Astrocyte (in vitro differentiated cells and primary cell): ENCODE measurements at places on chromosomes 4 and X.

- DNase-seq, result no peak
Observed at GRCh38 chr4:75189711-75190335, 256.9 kb downstream of the PARM1 start.

- DNase-seq, result no peak
Observed at GRCh38 chrX:102155806-102156179, at the start of gene BEX5. Gene BEX5 (minus strand): TSS chrX:102155977. CDS start chrX:102154265, 1,712 bp downstream.

DNA sequence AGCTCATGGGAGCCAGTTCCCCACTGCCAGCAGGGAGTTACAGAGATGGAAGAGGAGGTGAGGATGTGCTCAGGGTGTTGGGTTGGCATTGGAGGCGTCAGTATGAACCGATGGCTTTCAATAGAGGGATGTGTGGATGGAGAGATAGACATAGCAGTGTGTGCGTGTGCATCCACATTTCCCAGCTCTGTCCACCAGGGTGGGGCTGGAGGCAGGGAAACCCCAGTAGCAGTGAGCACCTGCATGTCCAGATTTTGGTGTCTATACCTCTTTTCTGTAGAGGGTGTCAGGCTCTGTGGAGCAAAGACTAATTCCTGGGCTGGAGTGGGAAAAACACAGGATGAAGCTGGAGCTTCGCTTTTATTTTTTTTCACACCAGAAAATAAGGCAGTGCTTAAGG is 37.2 kb upstream of the HGFAC start:
- DNase-seq, result no peak

GRCh38 chr4:3834663-3835521 is 68.7 kb downstream of the ADRA2C start:
- DNase-seq, result no peak

DNA sequence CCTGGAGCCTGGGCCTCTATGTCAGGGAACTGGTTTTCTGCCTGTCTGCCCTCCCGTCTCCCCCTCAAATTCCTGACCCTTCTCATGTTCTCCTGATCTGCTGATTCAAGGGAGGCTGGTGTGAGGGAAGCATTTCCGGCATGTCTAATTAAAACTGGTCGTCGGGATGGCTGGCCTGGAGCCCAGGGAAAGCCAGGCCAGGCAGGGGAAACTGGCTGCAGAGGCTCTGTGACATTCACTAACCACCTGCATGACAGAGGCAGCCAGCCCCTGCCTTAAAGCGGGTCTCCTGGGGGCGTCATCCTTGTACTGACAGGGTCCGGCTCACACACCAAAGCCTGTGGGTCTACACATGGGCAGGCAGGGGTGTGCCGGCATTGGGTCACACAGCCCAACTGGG is 35.2 kb downstream of the ABLIM2 start:
- DNase-seq, result peak; percentile 24

- no peak for DNase-seq
Observed at GRCh38 chr4:185651137-185651677, 115.9 kb upstream of the PDLIM3 start.

DNA sequence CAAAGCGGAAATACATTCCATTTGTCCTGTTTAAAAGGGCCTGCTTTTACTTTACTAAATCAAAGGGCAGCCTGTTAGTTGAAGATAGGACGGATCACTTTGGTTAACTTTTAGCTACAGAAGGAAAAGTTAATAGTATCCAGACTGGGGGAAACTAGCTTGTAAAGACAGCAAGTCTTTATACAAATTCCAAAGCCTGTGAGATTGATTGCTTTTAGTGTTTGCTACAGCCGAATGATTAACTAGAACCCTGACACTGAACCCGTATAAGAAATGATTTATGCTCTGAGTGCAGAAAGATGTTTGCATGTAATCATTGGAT is 93.4 kb downstream of the FRAS1 start:
- DNase-seq, result no peak

DNA sequence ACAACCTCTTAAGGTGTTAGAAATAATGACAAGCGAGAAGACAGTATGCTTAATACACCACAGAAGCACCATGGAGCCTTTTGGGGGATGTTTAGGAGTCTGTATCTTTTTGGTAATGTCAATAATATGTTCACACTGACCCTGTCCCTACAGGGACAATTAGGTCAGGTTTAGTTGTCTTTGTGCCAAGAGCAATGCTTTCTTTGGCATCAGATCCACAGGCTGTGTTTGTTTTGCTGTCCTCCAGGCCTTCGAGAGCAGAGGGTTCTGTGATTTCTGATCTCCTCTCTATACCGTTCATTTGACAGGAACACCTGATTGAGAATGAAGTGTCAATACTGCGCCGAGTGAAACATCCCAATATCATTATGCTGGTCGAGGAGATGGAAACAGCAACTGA is 153.8 kb downstream of the DCLK2 start:
- DNase-seq, result no peak

- peak; percentile 46 for DNase-seq
Observed at GRCh38 chrX:68045008-68045577, 388.2 kb downstream of the OPHN1 start.

DNA sequence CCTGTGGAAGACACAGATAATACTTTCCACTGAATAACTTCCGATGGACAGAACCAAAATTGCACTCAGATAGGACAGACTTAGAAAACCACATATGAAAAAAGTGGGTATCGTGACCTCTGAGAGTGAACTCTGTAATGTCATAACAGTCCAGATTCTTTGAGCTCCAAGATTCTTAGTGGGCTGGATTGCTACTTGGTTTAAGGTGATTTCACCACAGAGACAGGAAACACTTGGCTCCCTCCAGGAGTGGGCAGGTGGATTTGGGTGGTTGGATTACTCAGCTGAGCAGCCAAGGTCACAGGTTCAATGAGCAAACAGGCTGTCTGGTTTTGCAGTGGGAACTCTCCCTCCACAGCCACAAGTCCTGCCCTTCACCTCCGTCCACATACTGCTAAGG is 126.0 kb downstream of the AFAP1 start:
- DNase-seq, result peak; percentile 97

DNA sequence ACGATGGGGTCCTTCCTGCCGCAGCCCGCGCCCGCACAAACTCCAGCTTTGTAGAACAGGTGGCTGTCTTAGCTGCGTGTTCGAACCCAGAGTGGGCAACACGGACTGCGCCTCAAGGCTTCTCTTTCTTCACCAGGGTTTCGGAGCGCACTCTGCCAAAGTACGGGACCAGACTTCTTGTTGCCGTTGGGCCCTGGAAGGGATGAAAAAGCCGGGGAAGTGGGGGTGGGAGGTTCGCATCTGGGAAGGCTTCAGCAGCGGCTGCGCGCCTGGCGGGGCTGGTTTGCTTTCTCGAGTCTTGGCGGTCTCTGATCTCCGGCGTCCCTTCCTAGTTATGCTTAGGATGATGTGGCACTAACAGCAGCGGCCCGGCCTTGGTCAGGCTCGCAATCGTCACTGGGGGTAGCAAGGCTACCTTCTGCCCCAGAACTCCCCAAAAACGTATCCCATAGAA is 673 bp downstream of the PARM1 start:
- no peak for DNase-seq

DNA sequence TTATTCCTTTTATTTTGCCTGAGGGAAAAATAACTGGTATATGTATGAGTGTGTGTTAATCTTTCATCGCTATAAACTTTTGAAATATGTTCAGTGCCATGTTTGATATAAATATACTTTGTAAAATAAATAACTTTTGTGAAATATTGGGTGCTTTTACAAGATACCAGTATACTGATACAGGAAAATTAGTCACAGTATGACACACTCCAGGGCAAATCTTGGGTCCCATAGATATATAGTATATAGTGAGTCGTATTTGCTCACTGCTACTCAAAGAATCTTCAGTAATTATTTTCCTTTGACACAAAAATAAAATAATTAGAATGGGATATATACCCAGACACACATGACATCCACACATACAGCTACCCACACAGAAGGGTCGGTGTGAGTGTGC is 472.3 kb downstream of the GRID2 start:
- no peak for DNase-seq

- no peak for DNase-seq
Observed at GRCh38 chr4:48248559-48248953, 21.1 kb downstream of the TEC start.

- DNase-seq, result peak; percentile 66
Observed at GRCh38 chr4:78056265-78057129, 626 bp upstream of the FRAS1 start.

DNA sequence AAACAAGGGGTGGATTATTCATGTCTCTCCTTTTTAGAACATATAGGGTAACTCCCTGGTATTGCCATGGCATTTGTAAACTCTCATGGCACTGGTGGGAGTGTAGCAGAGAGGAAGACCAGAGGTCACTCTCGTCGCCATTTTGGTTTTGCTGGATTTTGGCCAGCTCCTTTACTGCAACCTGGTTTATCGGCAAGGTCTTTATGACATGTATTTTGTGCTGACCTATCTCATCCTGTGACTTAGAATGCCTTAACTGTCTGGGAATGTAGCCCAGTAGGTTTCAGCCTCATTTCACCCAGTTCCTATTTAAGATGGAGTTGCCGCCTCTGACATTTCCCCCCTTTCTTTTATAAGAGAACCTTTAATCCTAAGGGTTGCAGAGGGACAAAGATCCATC is 45.8 kb downstream of the MGST2 start:
- DNase-seq, result peak; percentile 82

DNA sequence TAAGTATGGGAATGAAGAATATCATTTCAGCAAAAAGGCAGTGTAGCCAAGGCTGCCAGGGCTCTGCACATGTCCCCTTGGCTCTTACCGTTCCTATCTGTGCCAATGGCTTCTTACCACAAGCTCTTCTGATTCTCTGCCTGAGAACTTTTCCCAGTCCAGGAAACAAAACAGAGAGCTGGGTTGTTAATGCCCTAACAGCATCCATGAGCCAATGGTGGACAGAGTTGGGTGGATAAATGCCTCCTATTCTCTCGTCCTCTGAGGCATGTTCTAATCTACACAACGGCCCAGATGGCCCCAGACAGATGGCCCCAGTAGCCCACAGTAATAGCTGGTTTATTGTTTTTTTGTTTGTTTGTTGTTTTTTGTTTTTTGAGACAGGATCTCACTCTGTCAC is 28.0 kb downstream of the SCD5 start:
- no peak for DNase-seq

GRCh38 chr4:121216461-121216860 is 52.3 kb upstream of the TNIP3 start:
- DNase-seq, result no peak

GRCh38 chr4:75698162-75698962 is 25.2 kb upstream of the G3BP2 start:
- no peak for DNase-seq

GRCh38 chrX:120604361-120604782 is 471 bp downstream of the MCTS1 start:
- DNase-seq, result peak; percentile 33

GRCh38 chrX:51614353-51615012 is 4.2 kb downstream of the CENPVL3 start:
- peak; percentile 35 for DNase-seq

DNA sequence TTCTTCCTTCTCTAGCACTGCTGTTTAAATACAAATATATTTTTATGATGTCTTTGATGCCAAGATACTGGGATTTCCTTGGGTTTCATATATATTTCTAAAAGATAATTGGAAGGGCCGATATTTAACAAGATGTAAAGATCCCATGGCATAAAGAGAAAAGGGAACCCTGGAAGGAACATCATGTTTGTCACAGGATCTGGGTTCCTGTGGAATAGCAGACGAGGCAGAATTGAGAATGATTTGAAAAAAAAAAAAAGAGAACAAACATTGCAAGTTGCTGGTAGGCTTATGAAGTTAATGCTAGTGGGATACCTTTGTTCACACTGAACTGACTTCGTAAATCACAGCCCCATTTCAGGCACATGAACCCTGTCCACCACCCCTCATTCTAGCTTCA is 33.6 kb downstream of the RASSF6 start:
- DNase-seq, result no peak

GRCh38 chr4:7892212-7893019 is 47.2 kb downstream of the AFAP1 start:
- peak; percentile 95 for DNase-seq

DNA sequence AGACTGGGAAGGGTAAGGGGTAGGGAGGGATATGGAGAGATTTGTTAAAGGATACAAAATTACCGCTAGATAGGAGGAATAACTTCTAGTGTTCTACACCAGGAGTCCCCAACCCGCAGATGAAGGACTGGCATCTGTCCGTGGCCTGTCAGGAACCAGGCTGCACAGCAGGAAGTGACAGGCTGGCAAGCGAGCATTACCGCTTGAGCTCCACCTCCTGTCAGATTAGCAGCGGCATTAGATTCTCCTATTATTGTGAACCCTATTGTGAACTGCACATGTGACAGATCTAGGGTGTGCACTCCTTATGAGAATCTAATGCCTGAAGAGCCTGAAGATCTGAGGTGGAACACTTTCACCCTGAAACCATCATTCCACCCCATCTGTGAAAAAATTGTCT is 27.9 kb upstream of the BBS7 start:
- DNase-seq, result no peak

DNA sequence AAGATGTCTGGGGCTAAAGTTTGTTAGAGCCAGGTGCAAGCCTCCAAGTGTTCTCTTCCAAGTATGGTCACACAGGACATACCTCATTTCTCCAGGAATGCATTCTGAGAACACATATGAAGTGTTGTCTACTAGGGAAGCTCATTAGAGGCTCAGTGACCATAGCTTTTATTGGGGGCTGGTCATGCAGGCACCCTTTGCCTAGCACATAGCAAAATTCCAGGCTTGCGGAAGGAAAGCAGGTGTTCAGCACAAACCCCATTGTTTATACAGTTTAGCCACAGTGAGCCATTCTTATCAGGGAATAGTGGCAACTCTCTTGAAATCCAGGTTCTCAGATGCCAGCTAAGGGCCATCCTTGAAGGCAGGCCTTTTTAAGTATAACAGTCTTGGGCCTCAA is 339.4 kb upstream of the ZCCHC13 start:
- DNase-seq, result peak; percentile 27

DNA sequence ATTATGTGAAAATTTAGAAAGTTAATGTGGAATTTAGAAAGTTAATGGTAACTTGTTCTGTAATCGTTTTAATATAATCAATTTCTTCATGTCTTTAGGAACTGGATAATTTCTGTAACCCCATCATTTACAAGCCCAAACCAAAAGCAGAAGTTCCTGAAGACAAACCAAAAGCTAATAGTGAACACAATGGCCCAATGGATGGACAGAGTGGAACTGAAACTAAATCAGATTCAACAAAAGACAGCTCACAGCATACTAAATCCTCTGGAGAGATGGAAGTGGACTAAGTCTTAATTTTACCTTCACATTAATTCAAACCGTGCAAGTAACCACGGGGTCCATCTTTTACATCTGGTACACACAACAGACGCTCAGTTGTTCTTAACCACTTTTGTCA is 48.1 kb upstream of the PLK4 start:
- no peak for DNase-seq

DNA sequence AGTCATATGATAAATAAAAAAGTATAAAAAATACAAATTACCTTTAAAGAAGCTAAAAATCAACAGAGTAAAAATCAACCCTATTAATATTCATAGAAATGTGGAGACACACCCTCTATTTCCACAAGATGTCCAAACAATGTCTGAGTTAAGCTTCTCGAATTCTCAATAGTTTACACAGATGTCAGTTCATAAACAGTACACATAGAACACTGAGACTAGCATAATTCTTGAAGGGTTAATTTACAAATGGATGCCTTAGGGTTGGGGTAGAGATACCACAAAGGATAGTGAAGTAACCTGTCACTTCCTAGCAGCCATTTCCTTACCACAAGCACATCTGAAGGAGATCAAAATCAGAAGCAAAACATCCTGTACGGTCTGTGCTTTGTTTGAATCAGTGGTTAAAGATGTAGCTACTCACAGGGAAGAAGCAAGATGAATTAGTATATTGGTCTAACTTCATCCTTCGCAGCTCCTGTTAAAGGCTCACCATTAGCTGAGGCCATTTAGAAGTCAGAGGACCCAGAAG is 2393.9 kb downstream of the ARAP2 start:
- DNase-seq, result peak; percentile 55
